Activated CD8-positive, alpha-beta memory T cell treated with anti-CD3 and anti-CD28 coated beads for 4 hours (primary cell): ENCODE measurements at places on chromosomes 12 and 14.
A peak's percentile ranks its signal among the peaks of the same experiment; 100 is the strongest.

DNA sequence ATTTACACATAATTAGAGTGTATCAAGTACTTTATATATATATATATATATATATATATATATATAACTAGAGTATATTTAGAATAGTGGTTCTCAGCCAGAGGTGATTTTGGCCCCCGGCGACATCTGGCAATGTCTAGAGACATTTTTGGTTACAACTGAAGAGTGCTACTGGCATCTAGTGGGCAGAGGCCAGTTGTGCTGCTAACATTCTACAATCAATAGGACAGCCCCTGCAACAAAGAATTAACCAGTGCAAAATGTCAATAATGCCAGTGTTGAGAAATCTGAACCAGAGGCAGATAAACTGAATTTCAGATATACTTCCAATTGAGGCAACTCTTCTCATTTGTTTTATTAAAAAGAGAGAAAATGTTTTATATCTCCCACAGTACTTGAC lies 8.9 kb downstream of the GTF2A1 start:
- no peak for DNase-seq

DNA sequence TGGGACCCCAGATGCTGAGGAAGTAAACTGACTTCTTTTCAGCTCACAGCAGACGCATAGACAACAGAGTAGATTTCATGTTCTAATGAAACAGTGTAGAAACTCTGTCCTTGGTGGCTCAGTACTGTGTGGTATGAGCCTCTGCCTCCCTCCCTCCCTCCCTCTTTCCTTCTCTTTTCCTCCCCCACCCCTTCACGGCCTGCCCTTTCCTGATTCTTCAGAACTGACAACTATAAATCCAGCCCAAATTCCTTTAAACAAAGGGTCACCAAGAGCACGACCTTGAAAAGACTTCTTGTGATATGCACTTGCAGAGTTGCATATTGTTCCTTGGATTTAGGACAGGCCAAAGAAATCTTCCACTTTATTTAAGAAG lies 164.0 kb downstream of the ETV6 start:
- DNase-seq, result no peak

DNA sequence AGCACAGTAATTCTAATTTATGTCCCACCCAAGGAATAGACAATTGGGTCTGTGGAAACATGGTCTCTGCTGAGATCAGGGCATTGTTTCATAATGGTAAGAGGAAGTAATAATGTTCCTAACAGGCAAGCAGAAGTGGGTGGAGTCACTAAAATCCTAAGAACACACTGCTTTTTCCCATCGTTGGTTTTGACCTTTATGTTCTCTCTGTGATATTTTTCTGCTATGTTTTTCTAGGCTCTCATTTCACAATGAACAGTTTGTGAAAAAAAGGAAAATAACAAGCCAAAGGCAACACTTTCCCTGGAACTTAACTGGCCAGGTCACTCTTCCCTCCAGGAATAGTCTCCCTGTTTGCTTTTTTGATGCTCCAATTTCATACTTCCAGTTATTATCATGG lies 80.6 kb upstream of the OVCH1 start:
- DNase-seq, result no peak

DNA sequence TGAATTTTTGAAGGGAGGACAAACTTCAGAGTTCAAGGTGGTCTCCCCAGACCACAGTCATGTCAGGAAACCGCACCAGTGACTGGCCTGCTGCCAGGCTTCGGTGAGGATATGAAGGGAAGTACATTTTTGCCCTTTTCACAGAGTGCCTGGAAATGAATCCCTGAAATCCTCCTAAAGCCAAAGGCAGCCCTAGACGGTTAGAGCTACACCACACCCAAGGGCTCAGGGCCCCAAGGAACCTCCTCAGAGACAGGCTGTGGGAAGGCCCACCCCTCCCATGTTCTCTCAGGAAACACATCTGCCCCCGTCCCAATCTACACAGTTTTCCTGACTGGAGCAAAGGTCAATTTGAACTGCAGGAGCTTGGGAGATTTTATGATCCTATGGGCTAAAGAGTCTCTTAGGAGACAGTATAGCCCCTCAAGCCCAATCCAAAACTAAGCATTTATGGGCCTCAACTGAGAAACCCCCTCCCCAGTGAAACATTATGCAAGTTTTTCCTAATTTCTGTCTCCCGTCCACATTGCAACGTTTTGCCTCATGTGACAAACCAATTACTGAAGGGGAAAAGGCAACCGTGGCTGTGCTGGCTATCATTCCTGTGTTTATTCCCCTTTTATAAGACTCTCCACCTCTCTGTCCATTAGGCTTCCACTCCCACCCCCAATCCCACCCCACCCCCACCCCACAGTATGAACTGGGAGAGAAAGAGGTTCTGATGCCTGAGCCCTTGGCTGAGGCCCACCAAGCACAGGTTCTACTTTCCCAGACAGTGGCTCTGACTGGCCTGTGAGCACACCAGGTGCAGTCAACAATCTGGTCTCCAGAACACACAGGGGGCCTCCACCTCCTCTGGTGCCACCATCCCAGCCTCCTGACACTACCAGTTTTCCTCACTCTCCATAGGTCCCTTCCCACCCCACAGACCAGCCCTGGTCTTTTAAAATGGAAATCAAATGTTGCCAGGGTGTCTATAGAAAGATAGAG lies 9.6 kb upstream of the RNASE1 start:
- DNase-seq, result no peak

- DNase-seq, result no peak
These were observed 192.8 kb upstream of the EEA1 start for GRCh38 chr12:93121729-93122488.

GRCh38 chr14:52078095-52078531 lies 9.3 kb upstream of the NID2 start:
- no peak for DNase-seq

DNA sequence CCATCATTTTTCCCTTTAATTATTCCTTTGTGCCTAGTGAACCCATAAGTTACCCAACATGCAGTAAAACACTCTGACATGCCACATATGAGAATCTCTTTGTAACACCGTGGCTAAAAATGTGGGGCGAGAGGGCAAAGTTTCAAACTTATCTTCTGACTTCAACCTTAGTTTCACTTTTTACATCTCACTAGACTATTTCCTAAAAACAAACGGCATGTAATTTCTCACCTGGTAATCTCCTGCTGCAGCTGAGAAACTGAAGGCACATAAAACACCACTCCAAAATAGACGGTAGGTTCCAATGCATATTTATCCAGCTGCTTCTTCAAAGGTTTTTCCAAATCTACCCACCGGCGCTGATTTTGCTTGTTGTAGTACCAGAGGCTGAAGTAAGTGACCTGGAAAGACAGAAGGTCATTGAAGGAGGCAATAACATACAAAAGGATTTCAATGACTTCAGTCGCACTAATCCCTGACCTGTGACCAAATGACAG lies 37.9 kb downstream of the PTPN21 start:
- DNase-seq, result no peak

DNA sequence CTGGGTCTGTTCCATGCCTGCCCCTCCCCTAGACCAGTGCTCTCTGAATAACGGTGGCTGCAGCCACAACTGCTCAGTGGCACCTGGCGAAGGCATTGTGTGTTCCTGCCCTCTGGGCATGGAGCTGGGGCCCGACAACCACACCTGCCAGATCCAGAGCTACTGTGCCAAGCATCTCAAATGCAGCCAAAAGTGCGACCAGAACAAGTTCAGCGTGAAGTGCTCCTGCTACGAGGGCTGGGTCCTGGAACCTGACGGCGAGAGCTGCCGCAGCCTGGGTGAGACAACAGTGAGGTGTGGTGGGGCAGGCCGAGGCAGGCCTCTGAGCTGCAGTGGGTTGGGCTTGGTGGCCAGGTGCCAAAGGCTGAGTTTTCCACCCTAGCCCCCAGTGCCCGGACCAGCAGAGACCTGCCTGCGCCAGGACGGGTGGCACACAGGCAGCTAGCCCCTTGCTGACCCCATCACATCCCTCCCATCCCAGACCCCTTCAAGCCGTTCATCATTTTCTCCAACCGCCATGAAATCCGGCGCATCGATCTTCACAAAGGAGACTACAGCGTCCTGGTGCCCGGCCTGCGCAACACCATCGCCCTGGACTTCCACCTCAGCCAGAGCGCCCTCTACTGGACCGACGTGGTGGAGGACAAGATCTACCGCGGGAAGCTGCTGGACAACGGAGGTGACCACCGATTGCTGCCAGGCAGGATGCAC lies 28.2 kb upstream of the LRP1-AS start:
- DNase-seq, result peak; percentile 14

DNA sequence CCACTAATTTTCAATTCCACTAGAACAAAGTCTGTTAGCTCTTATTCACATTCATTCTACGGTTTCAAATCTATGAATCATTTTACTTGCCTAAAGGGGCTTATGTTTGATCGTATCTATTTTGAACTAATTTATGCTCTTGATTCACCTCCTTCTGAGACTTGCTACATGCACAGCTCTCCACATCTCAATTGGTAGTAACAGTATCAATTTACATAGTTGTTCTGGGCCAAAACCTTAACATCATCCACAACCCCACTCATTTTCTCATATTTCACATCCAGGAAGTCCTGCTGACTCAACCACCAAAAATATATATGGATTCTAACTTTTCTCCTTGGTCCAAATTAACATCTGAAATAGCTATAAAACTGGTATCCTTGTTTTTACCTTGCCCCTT lies 208.6 kb downstream of the RASSF9 start:
- DNase-seq, result no peak

- no peak for DNase-seq
These were observed 23.2 kb downstream of the HAL start for GRCh38 chr12:95972832-95973456.

GRCh38 chr12:16300122-16300521 lies 22.6 kb upstream of the SLC15A5 start:
- no peak for DNase-seq

GRCh38 chr12:58313091-58313855 lies 371.9 kb downstream of the ATP23 start:
- no peak for DNase-seq

- no peak for DNase-seq
These were observed 27.8 kb upstream of the PNMA1 start for GRCh38 chr14:73741876-73742519.

- DNase-seq, result no peak
These were observed 59.6 kb upstream of the SRRM4 start for GRCh38 chr12:118921761-118922160.

- no peak for DNase-seq
These were observed 116.1 kb downstream of the PLEKHA5 start for GRCh38 chr12:19245666-19246065.

GRCh38 chr12:124719231-124719630 lies 144.4 kb downstream of the SCARB1 start:
- DNase-seq, result no peak

GRCh38 chr14:95442633-95443021 lies 73.8 kb downstream of the SYNE3 start:
- DNase-seq, result peak; percentile 50

GRCh38 chr12:55675666-55676065 lies 32.0 kb downstream of the ITGA7 start:
- no peak for DNase-seq

DNA sequence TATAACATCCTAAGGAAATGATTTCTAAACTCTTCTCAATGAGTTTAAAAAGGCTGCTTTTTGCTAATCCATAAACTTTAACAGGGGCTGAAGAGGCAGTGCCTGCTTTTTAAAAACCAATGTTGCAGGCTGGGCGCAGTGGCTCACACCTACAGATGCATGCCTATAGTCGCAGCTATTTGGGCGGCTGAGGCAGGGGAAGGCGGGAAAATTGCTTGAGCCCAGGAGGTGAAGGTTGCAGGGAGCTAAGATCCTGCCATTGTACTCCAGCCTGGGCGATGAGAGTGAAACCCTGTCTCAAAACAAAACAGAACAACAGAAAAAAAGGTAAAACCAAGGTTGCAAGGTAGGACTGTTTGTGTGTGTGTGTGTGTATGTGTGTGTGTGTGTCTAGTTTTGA lies 531.2 kb downstream of the DIO2 start:
- no peak for DNase-seq

GRCh38 chr14:69700575-69700974 lies 66.4 kb upstream of the SRSF5 start:
- no peak for DNase-seq

DNA sequence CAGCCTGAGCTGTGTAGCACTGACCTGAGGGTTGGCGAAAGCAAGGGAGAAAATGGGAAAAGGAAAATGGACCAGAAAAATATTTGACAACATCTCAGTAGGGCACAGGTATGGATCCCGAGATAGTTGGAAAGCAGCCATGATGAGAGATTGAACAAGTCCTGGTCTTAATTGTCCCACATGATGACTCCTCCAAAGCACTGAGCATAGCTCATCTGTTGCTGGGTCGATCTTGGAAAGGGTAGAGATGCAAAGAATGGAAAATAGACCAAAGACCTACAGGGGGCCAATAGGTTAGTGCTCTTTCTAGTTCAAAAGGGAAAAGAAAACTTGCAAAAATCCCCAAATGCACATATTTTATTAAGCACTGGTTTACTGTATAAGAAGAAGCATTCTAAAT lies 251.9 kb downstream of the SEC23A start:
- no peak for DNase-seq

DNA sequence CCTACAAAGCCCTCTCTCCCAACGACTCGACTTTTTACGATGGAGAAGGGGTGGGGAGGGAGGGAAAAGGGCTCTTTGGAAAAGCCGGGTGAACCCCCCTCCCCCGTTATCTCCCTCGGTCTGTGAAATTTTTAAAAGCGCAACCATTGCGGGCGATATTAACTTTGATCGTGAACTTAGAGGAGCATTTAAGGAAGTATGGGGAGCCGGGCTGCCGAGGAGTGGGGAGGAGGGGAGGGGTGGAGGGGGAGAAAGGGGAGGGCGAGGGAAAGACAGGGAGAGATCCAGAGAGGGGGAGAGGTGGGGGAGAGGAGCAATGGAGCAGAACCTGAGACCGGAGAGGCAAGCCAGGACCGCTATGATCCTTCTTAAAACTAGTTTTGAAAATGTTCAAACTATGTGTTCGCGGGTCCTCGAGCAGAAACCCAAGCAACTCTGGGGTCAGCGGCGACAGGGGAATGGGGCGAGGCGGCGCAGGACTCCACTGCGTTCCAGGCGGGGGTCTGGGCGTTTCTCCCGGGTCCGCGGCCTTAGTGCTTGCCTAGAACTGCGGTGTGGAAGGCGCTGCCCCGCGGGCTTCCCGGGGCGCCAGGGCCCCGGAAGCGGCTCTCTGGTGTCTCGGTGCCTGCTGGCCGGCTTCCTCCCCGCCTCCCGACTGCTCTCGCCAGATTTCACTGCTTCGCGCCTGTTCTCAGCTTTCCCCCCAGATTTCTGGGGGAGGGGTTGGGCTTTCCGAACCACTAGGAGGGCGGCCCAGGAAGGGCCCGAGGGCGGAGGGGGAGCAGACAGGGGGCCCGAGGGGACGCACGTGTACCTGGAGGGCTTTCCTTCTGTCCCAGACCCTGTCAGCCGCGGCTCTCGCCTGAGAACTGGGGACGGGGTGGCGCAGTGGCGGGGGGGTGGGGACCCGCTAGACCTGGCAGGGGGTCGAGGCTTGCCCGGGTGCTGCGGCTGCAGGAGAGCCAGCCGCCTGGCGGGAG lies at the start of gene HOTAIR:
HOTAIR (minus strand) TSS at position 871 of the 980 bp plus-strand sequence.
- no peak for DNase-seq

- no peak for DNase-seq
These were observed 19.0 kb upstream of the OVCH1 start for GRCh38 chr12:29516431-29516875.

DNA sequence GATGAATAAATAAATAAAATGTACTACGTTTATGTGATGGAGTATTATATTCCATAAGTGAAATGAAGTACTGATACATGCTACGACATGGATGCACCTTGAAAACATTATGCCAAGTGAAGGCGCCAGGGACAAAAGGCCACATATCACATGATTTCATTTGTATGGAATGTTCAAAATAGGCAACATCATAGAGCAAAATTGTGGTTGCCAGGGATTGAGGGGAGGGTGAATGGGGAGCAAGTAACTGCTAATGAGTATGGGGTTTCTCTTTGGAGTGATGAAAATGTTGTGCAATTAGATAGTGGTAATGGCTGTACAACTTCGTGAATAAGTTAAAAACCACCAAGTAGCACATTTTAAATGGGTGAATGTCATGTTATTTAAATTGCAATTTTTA lies 132.8 kb downstream of the SLC38A4 start:
- no peak for DNase-seq
